Stimulated activated CD4-positive, alpha-beta T cell treated with anti-CD3 and anti-CD28 coated beads, Interleukin-4, amount 100 ng/mL, for 24 hours (primary cell): ENCODE measurements at places on chromosomes 6 and 20.

- DNase-seq, result no peak
Measured at GRCh38 chr6:79543886-79544285, 6.7 kb upstream of the LCA5 start.

DNA sequence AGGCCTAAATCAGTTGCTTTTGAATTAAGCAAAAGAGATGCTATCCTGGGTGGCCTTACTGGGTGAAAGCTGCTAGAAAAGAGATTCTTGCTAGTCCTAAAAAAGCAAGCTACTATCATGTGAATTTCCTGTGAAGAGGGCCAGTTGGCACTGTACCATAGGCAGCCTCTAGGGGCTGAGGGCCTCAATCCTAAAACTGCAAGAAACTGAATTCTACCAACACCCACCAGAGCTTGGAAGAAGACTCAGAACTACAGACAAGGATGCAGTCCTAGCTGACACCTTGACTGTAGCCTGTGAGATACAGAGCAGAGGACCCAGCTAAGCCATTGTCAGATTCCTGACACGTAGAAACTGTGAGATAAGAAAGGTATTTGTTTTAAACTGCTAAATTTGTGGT, 24.5 kb downstream of the CLIC5 start:
- DNase-seq, result no peak

DNA sequence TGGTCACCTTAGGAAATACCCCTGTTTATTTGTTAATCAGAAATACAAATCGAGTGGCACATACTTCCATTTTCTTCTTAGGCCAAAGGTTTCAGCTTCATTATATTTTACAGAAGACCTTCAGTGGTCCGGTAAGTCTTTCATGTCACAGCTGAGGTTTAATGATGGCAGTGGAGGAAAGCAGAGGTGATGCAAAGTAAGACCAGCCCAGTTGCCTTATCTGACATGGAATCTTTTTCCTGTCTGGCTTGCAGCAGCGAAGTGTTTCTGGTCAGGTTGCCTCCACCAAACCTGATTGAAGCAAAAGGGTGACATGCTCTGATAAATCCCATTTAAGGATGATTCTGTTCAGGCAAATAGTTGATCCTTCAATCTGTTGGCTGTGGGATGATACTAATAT, 100.0 kb downstream of the PRDM1 start:
- no peak for DNase-seq

- no peak for DNase-seq
Measured at GRCh38 chr6:89527634-89528033, 94.7 kb downstream of the ANKRD6 start.

DNA sequence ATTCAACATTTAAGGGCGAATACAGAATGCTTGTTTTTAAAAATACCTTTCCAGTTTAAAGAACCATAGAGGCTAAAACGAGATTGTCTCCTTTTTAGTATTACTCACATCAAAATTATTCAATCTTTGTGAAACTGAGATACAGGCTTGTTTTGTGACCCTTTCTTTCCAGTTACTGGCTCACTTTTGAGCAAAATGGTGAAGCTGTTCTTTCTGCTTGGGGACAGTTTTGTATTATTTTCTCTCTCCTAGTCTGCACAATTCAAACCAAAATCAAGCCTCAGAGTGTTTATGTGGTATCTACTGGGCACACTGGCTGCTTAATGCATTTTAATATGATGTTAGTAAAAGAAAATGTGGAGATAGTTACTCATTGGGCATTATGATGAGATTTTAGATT, 36.5 kb downstream of the HIVEP1 start:
- DNase-seq, result no peak
